ENCODE measurements at places on chromosomes 3 and 15.

- DNase-seq, result no peak
Observed at GRCh38 chr3:71548705-71549384, 34.7 kb downstream of the FOXP1 start.

DNA sequence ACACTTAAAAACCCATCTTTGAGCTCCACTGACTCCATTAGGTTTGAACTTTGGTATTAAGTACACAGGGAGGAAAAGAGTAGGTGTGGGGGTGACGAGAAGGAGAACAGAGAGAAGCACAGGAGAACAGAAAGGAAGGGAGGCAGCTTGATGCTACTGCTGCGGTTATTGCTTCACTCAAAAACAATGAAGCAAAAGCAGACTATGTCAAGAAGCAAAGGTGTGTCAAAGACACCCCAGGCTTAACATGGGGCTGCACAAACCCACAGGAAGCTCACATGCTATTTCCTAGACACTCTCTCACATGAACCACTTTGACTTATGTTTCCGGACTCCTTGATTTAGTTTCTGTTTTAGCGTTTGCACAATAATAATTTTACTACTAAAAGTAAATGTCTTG lies 961.0 kb upstream of the CFAP20DC start:
- DNase-seq, result peak; percentile 19

DNA sequence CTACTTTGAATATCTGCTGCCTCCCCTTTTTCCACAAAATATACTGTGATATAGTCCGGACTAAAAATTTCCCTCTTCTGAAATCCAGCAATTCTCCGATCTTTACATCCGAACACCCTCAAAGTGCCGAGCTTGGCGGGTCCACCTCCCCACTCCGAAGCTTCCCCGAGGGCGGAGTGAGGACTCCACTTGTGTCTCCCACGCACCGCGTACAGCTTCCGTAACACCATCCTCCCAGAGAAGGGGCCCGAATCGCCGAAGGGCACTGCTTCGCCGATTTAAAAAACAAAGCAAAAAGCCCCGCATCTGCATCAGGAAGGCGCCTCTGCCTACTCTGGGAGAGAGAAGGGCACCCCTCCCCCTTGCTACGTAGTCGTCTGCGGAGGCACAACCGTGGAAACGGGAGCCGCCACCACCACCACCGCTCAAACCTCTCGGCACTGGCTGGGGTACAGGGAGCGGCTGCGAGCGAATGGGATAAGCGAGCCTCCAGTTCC lies 551 bp downstream of the NCBP2 start:
- DNase-seq, result peak; percentile 52

DNA sequence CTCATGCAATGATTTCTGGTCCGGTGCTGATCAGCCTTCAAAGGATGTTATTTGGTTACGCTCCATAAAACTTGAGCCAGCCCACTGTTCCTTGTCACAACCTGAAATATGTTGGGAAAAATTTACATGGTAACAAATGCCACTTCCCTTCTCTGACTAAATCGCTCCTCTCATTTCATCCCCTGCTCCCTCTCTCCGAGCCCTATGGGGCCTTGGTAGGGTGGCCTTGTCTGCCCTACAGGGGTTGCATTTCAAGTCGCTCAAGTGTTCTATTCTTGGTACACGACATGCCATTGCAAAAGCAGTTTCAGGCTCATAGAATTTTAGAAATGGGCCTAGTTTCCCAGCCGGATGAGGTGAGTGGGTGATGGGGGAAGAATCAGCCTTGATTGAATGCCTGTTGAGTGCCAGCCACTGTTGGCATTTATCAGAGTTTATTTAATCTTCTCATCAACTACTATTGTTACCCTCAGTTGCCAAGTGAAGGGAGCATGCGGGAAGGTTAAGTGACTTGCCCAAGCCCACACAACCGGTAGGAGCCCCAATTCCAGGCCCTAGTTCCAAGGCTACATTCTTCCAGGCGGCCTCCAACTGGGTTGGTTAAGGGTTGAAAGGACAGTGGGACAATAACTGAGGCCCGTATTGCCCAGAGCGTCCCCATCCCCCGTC lies 961 bp upstream of the ABHD2 start:
- DNase-seq, result no peak

GRCh38 chr15:81433462-81433861 lies 59.4 kb upstream of the TMC3 start:
- DNase-seq, result no peak

GRCh38 chr3:12255393-12255792 lies 33.5 kb upstream of the PPARG start:
- DNase-seq, result no peak

GRCh38 chr15:80328496-80328895 lies 75.7 kb upstream of the ARNT2 start:
- DNase-seq, result no peak

Data from GM12892 (cell line).